Activated CD4-positive, CD25-positive, alpha-beta regulatory T cell treated with anti-CD3 and anti-CD28 coated beads, Interleukin-2, amount 50 U/mL, for 72 hours (primary cell): ENCODE measurements at places on chromosomes 11 and 22.

- no peak for DNase-seq
Observed at GRCh38 chr11:20013346-20014066, 146.8 kb downstream of the DBX1 start.

- DNase-seq: no peak
Observed at GRCh38 chr11:125871391-125872137, 15.9 kb upstream of the HYLS1 start.

GRCh38 chr11:293852-294661, 5.1 kb downstream of the PGGHG start:
- DNase-seq: no peak

GRCh38 chr11:86637988-86638387, 34.4 kb downstream of the ME3 start:
- no peak for DNase-seq

DNA sequence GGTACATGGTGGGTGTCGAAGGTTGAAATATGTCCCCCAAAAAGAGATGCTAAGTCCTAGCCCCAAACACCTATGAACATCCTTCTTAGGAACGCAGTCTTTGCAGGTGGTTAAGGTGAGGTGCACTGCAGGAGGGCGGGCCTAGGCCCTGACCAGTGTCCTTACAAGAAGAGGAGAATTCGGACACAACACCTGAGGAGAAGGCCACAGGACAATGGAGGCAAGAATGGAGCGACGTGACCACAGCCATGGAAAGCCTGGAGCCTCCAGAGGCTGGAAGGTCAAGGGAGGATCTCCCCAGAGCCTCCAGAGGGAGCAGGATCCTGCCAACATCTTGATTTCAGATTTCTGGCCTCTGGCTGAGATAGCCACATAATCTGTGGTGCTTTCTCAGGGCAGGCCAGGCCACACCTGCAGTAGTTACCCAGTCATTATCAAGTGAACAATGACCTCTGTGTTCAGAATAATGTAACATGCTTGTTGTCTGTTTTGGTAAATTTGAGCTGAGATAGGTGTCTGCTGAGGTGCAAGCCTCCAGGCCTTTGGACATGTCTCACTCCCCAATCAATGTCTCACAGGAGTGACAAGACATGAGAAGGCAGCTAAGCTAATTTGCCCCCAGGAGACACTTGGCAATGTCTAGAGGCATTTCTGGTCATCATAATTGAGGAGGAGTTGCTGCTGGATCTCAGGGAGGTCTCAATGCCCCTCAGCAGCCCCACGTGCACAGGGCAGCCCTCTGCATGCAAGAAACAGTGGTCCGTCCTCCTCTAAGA, 498.9 kb downstream of the BRD1 start:
- no peak for DNase-seq

DNA sequence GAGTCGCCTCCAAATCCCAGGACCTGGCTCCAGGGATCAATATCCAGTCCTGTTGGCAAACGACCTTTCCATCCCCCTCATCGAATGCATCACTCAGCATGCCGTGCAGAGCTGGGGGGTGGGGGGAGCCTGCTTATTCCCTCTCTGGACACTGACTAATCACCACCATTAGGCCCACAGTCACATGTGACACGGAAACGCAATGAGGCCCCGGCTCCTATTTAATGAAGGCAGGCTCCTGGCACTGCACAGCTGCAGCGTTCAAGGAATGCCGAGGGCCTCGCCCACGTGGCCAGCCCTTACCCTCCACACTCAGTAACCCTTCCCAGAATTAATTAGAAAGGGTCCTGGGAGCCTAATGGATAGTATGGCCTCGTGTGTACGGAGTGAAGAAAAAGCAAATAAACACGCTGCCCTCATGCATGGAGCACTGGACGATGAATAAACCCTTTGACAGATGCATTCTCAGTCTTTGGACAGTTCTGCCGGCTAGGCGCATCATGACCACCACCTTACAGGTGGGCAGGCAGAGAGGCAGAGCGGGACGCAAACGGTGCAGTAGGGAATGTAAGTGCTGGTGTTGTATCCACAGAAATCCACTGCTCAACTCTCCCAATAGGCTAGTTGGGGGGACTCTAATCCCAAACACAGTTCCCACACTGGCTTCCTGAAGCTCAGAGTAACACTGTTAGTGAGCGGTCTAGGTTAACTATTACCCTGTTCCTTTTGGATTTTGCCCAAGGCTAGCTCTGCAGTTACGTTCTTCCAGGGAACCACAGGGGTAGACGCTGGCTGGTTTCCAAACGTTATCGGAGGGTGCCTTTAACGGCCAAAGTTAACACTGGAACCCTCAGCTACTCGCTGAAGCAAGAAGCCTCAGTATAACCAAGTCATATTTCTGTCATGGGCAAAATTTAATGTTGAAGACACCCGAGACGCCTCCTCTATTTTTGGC, 490.1 kb downstream of the OPCML start:
- no peak for DNase-seq

DNA sequence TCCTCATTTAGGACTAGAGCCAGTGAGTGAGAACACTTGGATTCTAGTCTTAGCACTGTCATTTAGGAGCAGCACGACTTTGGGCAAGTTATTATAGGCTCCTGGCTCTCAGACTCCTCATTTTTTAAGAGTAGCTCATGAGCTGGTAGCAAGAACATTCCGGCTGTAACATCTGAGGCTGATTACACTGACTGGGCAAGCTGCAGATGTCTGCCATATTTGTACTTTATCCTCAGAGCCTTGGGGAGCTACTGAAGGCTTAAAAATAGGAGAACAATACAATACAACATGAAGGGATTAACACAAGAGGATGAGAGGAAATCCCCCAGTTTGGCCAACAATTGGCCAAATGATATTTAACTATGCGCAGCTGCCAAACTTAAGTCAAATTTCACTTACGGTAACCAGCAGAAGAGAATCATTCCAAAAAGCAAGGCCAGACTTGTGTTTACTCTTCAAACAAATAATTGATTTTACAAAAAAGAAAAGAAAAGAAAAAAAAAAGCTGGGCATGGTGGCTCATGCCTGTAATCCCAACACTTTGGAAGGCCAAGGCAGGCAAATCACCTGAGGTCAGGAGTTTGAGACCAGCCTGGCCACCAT, 113.1 kb upstream of the ARHGAP42 start:
- no peak for DNase-seq

DNA sequence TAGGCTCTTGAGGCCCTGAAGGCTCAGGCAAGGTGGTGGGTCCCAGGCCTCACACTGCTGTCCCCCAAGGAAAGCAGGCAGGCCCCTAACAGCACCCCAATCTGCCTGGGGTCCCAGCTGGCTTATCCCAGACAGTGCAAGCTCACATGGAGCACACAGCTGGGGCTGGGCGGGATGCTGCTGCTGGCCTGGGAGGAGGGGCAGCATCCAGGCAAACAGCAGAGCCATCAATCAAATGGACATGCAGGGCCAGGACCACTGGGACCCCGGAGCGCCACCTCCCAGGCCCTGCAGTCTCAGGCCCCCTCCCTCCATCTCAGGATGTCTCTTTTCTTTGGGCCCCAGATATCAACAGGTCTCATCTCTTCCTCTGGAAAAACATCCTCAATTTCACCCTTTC, 140.3 kb downstream of the BRD1 start:
- DNase-seq: no peak
